Ammon's horn (tissue), 1 donor: ENCODE measurements at places on chromosomes 3 and 15.

DNA sequence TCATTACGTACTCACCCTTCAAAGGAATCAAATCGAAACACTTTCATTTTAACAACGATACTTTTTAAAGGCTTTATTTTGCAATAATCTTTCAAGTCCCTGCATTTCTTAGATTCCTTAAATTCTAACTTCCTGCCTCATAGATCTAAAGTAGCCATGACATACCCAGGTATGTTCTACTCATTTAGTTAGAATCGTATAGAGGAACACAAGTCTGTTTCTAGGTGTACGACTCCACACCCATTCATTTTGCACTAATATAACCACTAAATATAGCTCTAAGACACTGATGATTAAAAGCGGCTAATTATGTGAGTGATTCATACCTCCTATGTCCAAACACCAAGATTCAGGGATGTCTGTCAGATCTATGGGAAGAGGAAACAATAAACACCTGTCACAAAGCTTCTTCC lies 1.3 kb downstream of the ATP13A3 start:
- no peak for DNase-seq

DNA sequence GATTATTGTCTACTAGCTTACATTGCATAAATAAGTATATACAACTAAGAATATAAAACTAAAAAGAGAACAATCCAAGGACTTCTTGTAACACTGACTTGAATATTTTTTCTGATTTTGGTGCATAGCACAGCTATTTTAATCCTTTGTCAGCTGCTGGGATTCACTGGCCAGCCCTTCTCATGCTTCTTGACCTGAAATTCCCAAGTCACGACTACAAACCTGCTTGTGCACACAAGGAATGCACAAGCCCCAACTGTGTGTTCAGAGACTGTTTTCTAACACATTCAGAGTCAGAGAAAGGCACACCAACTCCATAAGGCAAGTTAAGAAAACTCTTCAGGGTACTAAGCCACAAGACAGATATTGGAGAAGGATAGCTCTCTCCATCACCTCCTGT lies 80.9 kb downstream of the TNIK start:
- no peak for DNase-seq

GRCh38 chr15:31236184-31237042 lies 90.2 kb upstream of the KLF13 start:
- peak; percentile 71 for DNase-seq

- DNase-seq, result no peak
Observed at GRCh38 chr3:81419228-81419627, 342.2 kb downstream of the GBE1 start.

- DNase-seq, result no peak
Observed at GRCh38 chr3:31187380-31187779, 292.9 kb upstream of the GADL1 start.

DNA sequence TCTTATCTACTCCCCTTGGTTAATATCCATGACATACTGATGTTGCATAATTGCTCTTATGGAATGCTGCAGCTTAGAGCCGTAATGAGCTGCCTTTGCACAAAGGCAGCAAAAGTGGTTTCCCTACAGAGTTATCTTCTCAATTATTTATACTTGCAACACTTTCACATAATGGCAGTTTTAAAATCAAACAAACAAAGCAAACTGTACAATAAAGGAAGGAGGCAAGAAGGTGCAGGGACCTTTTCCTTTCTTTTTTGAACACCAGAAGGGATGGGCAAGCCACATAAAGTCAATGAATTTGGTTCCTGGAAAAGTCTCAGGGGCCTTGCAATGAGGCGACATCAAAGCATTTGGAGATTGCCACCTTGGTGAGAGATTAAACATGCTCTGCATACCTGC lies 188.0 kb downstream of the MEIS2 start:
- no peak for DNase-seq

DNA sequence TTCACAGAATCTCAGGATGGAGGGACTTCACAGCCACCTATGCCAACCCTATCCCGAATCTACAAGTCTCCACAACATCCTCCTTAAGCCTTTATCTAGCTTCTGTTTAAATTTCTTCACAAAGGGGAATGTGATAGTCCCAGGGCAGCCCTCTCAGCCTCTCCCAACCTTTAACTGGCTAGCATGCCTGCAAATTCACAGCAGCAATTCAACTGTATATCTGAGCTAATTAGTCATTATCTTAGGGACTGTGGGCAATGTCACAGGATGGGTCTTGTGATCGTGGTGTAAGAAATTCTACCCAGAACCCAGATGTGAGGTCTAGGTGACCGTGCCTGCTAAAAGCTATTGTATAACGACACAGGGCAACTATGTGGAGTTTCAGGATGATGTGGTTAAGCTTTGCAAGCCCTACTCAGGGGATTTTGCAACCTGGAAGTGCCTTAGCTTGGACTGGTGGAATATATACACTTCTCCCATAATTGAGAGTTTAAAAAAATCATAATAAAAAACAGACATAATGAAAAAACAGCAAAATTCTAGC lies 65.5 kb upstream of the FBN1 start:
- DNase-seq, result no peak

DNA sequence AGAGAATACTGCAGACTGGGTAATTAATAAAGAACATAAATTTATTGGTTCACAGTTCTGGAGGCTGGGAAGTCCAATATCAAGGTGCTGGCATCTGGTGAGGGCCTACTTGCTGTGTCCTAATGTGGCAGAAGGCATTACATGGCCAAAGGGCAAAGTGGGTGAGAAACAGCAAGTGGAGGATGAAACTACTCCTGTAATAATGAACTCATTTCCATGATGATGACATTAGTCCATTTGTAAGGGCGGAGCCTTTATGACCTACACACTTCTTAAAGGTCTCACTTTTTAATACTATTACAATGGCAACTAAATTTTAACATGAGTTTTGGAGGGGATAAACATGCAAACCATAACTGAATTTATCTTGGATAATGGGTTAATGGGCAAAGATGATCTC lies 139.6 kb upstream of the SGO1 start:
- no peak for DNase-seq

DNA sequence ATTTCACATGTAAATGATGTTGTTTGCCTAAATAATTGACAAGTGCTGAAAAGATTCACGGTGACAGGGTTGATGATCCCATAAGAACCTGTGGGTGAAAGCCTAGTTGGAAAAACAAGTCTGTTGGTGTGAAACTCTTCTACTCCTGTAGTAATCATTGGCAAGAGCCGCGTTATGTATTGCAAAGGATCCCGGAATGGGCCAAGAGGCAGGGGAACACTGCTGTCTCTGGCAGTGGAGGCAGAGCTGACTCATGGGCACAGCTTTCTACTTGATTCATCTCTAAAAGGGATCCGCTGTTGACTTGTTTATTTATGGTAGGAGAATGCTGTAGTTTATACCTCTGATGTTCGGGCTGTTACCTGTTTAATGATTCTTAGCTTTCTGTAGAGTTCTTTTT lies 63.1 kb downstream of the MAP6D1 start:
- DNase-seq, result peak; percentile 54

- no peak for DNase-seq
Observed at GRCh38 chr15:85563328-85563727, 182.9 kb downstream of the AKAP13 start.

- DNase-seq, result no peak
Observed at GRCh38 chr3:53789459-53789858, 56.8 kb downstream of the CHDH start.

DNA sequence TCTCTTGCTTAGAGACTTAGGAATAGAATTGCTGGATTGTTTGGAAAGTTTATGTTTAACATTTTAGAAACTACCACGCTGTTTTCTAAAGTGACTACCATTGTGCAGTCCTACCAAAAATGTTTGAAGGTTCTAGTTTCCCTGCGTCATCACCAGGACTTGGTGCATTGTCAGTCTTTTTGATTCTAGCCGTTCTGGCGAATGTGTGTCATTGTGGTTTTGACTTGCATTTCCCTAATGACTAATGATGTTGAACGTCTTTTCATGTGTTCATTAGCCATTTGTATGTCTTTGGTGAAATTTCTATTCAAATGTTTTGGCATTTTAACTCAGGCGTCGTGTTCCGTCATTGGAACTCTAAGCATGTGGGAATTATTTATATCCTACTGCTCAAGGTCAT lies 58.0 kb downstream of the CHD2 start:
- no peak for DNase-seq

- no peak for DNase-seq
Observed at GRCh38 chr3:193230610-193231009, 10.4 kb upstream of the PLAAT1 start.

DNA sequence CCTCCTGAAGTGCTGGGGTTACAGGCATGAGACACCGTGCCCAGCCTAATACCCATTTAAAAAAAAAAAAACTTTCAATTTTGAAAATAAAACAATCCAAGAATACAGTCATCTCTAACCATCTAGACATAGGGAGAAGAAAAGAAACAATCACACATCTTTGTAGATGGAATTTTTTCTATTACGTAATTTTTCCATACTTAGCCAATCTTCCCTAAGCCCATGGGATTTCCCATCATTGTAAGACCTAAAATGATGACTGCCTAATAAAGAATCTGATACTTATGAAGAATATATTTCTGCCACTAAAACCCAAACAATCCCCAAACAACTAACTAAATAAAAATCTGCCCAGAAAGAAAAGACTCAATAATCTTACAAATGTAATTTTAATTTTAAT lies 88.7 kb downstream of the CBLB start:
- DNase-seq, result no peak

DNA sequence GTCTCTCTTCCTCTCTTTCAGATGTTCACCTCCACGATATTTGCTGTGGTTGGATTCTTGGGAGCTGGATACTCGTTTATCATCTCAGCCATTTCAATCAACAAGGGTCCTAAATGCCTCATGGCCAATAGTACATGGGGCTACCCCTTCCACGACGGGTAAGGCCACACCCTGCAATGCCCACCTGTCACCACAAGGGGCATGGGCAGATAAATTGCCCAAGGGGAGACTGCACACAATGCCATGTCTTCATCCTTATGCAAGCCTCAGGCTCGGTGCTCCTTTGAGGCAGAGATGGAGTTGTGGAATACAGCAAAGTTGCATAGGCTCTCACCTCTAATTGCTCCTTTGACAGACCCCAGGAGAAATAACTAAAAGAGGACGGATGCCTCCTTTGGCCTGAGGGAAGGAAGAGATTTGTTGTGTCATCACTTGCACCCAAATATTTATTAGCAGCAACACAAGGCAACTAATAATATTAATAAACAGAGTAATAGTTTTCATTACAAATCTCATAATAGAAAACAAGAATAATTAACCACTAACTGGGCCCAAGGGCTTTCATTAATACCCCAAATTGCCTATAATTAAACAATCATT lies 13.2 kb downstream of the TM4SF4 start:
- DNase-seq, result no peak

DNA sequence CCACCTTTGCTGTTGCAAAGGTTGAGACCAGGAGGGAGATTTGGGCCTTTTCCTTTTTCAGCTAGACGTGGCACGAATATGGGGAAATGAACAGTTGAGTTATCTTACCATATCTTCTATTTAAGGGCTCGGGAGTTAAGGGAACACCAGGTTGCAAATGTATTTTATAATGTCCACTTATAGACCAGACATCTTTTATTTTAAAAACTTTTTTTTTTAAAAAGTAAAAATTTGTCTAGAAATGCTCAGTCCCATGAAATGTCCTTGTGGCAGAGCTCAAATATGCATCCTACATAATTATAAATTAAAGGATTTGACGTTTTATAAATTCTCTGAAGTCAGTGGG lies 103.6 kb upstream of the VEPH1 start:
- no peak for DNase-seq

DNA sequence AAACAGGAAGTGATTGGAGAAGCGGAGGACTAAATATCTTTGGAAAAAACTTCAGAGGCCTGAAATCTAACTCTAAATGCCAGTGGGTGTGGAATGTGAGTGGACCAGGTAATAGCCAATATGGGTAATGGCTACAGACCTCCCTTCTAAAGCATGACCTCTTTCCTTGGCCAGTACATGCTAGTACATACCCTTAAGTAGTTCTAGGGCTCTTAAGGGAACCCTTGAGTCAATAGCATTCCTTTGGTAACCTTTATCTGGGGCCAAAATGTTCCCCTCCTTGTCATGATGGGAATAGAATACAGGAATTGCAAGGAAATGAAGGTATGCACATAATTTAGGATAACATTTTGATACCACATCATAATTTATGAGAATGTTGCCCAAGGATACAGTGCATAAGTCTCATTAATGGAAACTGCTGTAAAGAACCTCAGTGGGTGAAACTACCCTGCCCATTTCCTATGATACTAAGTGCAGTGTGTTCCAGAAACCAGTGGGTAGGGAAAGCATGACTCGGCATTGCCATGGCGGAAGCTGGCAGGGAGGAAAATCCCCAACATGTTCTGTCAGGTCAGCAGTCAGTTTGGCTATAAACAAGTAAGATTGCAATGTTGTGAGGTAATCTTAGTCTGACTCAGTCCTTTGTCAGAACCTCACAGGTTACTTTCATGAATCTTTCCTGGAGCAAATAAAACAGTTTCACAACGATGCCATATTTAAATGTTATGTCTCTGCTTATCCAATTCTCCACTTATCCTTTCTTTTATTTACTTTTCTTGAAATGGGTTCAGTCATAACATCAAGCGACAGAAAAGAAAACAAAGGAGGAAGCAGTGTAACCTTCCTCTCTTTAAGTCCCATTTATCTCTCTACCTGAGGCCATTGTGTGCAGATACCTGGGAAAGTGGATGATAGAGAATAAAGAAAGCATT lies 23.5 kb upstream of the RAP2B start:
- peak; percentile 8 for DNase-seq

- no peak for DNase-seq
Observed at GRCh38 chr3:178041931-178042330, 494.3 kb upstream of the KCNMB2 start.

DNA sequence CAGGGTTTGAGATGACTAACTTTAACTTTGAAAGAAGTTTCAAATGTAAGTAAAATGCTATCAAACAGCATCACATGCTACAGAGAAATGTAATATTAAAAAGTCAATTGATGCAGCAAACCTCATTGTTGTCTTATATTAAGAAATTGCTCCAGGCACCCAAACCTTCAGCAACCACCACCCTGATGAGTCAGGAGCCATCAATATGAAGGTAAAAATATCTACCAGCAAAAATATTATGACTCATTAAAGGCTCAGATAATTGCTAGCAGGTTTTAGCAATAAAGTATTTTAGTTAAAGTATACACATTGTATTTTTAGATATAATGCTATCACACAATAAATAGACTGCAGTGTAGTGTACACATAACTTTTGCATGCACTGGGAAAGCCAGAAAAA lies 746.3 kb downstream of the ZPLD1 start:
- DNase-seq, result no peak

DNA sequence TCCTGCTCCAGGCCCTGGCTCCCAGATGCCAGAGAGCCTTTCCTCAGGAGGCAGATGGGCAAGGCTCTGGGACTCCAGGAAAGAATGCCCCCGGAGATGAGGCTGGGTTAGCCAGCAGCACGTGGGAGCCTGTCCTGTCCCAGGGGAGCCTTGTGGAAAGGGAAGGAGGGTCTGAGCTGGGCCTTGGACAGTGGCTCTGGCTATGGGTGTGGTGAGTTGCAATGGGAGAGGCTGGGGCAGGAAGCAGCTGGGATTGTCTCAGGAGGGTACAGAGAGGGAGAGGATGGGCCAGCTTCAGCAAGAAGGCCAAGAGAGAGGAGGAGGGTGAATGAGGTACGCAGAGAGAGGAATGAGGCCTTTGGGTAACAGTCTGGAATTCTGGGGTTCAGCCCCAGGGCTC lies 17.4 kb upstream of the CACNA2D2 start:
- no peak for DNase-seq

GRCh38 chr3:98109807-98110549 lies 20.5 kb upstream of the OR5H1 start:
- DNase-seq, result no peak
